Upper lobe of left lung (tissue), 6 donors: ENCODE measurements at places on chromosomes 11 and 22. TPM values are rescaled to one million over a fixed set of nuclear protein-coding genes. Genes with fewer than 3 reads are reported as not detected.

The SPCS2 gene
- total RNA-seq: 85.8 TPM

GRCh38 chr11:5524756-5525155, 8.3 kb upstream of the UBQLNL start:
- DNase-seq: no peak
- no peaks in the 10 kb centered on the region for H3K27me3 ChIP-seq
- H3K4me1 ChIP-seq: no peaks in the 10 kb centered on the region
- no peak overlapping the region for H3K4me3 ChIP-seq
- H3K27ac ChIP-seq: no peak overlapping the region

DNA sequence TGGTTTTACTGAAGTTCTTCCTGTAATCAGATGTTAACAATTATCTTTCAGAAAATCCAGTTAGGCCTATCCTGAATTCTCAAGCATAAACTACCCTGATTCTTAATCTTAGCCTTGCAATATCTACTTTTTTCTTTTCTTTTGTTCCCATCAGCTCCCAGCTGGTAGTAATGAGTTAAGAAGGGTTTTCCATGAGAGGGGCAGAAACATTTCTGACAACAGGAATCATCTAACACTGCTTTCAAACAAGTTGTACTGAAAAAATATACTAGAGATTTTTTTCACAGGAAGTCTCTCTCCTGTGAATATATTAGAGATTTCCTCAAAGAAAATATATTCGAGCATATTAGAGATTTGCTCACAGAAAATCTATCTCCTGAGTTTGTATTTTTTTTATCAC, 3.3 kb upstream of the TRIM6 start:
- H3K36me3 ChIP-seq: no peaks in the 10 kb centered on the region
- H3K27me3 ChIP-seq: no peaks in the 10 kb centered on the region
- no peak overlapping the region for H3K27ac ChIP-seq
- no peak overlapping the region for H3K4me3 ChIP-seq
- peaks cover 11% of the 10 kb centered on the region for H3K4me1 ChIP-seq

DNA sequence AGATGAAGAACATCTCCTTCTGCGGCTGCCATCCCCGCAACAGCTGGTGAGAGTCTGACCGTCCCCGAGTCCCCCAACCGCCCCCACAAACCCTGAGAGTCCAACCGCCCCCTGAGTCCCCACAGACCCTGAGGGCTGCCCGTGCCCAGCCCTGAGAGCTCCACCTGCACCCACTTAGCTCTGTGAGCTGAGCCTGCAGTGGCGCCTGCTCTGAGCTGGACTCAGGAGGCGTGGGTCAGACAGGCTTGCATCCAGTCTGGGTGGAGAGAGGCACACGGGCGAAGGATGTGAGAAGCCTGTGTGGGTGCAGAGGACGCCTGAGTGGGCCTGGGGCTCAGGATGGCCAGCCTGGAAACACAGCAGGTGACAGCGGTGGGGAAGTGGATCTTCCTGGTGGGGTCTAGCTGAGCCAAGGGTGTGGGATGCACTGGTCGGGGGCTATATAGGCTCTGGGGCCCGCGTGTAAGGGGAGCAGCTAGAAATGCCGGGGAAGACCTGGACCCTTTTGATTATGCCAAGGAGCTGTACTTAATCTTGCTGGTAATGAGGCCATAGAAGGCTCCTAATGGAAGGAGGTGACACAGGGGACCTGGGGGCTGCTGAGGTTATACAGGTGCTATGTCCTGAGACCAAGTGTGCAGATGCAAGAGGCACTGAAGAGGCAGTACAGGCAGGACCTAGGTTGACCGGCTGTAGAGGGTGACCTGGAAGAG, 6.5 kb downstream of the MAPK8IP2 start:
- peaks cover 10% of the 10 kb centered on the region for H3K27me3 ChIP-seq
- H3K27ac ChIP-seq: no peak overlapping the region
- peaks cover 5% of the 10 kb centered on the region for H3K4me1 ChIP-seq
- no peaks in the 10 kb centered on the region for H3K36me3 ChIP-seq
- no peak overlapping the region for H3K4me3 ChIP-seq

The EXPH5 gene
- 18.9 TPM for total RNA-seq

The TAF1D gene
- 72.6 TPM for total RNA-seq

The TMEM191C gene
- 1.0 TPM for total RNA-seq

- H3K4me1 ChIP-seq: no peaks in the 10 kb centered on the region
- H3K27me3 ChIP-seq: no peaks in the 10 kb centered on the region
- H3K4me3 ChIP-seq: no peak overlapping the region
- H3K36me3 ChIP-seq: no peaks in the 10 kb centered on the region
- no peak overlapping the region for H3K27ac ChIP-seq
- no peak for DNase-seq
These were observed 117.3 kb downstream of the PARVA start for GRCh38 chr11:12494699-12495098.

The TTC38 gene
- 84.9 TPM for total RNA-seq

- peaks cover 38% of the 10 kb centered on the region for H3K4me1 ChIP-seq
- DNase-seq: no peak
These were observed 4.2 kb upstream of the SLCO2B1 start for GRCh38 chr11:75146711-75147110.

GRCh38 chr11:108559904-108560303, 33.7 kb downstream of the EXPH5 start:
- no peaks in the 10 kb centered on the region for H3K36me3 ChIP-seq
- H3K27me3 ChIP-seq: no peaks in the 10 kb centered on the region
- no peak overlapping the region for H3K27ac ChIP-seq
- peaks cover 18% of the 10 kb centered on the region for H3K4me1 ChIP-seq
- DNase-seq: no peak

- H3K27ac ChIP-seq: peak overlapping the region; percentile 14
- no peaks in the 10 kb centered on the region for H3K27me3 ChIP-seq
- no peak overlapping the region for H3K4me3 ChIP-seq
- DNase-seq: no peak
- H3K36me3 ChIP-seq: no peaks in the 10 kb centered on the region
These were observed 14.0 kb downstream of the GALNT18 start for GRCh38 chr11:11607772-11608171.

- DNase-seq: no peak
- H3K36me3 ChIP-seq: no peaks in the 10 kb centered on the region
- H3K4me3 ChIP-seq: no peak overlapping the region
- H3K27ac ChIP-seq: no peak overlapping the region
- H3K27me3 ChIP-seq: no peaks in the 10 kb centered on the region
These were observed 104.9 kb downstream of the FAM76B start for GRCh38 chr11:95684701-95685100.

DNA sequence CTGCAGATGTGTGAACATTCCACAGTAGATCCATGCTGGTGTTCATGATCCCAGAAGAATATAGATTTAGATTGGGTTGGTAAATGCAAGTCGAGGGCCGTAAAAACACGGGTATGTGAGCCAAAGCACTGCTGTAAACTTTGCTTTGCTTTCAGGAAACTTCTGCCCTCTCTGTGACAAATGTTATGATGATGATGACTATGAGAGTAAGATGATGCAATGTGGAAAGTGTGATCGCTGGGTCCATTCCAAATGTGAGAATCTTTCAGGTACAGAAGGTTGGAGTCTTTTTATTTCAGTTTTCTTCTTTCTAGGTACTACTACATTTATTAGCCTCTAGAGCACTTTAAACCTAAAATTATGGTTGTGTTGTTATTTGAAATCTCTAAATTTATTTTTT, 36.2 kb upstream of the TTC36 start:
- peaks cover 39% of the 10 kb centered on the region for H3K36me3 ChIP-seq
- H3K27ac ChIP-seq: no peak overlapping the region
- no peak overlapping the region for H3K4me3 ChIP-seq
- no peaks in the 10 kb centered on the region for H3K4me1 ChIP-seq
